Activated B cell treated with CpG ODN at 0.5 μM for 24 hours (primary cell): ENCODE measurements at places on chromosomes 2 and 18. TPM values are rescaled to one million over a fixed set of nuclear protein-coding genes. Genes with fewer than 3 reads are reported as not detected.

PRSS56 gene
- not detected in 2 replicates for total RNA-seq

- no peak for DNase-seq
- peak overlapping the region; percentile 98 for H3K27ac ChIP-seq
- peaks cover 34% of the 10 kb centered on the region for H3K36me3 ChIP-seq
- H3K4me3 ChIP-seq = peak overlapping the region; percentile 100
- peaks cover 41% of the 10 kb centered on the region for H3K4me1 ChIP-seq
- peaks cover 13% of the 10 kb centered on the region for H3K27me3 ChIP-seq
Observed at GRCh38 chr18:41955688-41956087, 654 bp downstream of the PIK3C3 start.

DNA sequence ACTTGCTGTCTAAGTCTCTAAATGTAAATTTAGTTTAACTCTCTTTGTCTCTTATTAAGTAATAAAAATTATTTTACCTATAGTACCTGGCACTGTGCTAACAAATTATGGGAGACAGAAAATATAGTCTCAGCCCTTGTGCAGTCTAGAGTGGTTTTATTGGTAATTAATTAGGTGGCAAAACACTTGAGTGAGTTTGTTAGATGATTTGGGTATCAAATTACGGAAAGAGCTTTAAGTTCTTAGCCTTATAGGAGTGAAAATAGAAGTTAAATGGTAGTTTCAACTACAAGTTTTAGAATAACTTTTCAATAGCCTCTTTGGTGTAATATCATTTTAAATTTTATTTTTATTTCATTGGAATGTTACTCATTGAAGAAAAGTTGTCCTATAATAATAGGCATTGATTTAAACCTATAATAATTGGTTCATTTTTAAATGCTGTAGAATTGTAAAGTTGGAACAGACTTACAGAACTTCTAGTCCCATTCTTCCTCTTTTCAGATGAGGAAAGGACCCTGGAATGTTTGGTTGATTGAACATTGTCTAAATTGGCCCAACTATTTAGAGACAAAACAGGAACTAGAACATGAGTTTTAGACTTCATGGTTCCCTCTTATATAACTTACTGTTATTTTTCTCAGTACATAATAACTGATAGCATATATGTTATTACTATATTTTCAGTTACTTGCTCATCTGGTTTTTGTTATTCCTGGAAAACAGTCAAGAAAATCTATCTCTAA, 10.2 kb upstream of the HTR2B start:
- no peaks in the 10 kb centered on the region for H3K27me3 ChIP-seq
- DNase-seq = no peak
- H3K36me3 ChIP-seq = peaks cover 17% of the 10 kb centered on the region
- H3K27ac ChIP-seq = peak overlapping the region; percentile 48
- no peak overlapping the region for H3K4me3 ChIP-seq
- peaks cover 24% of the 10 kb centered on the region for H3K4me1 ChIP-seq

- no peak for DNase-seq
- peaks cover 55% of the 10 kb centered on the region for H3K27me3 ChIP-seq
- H3K27ac ChIP-seq = no peak overlapping the region
- H3K4me3 ChIP-seq = no peak overlapping the region
- no peaks in the 10 kb centered on the region for H3K4me1 ChIP-seq
- no peaks in the 10 kb centered on the region for H3K36me3 ChIP-seq
Observed at GRCh38 chr18:36305375-36305774, 7.9 kb downstream of the FHOD3 start.

DNA sequence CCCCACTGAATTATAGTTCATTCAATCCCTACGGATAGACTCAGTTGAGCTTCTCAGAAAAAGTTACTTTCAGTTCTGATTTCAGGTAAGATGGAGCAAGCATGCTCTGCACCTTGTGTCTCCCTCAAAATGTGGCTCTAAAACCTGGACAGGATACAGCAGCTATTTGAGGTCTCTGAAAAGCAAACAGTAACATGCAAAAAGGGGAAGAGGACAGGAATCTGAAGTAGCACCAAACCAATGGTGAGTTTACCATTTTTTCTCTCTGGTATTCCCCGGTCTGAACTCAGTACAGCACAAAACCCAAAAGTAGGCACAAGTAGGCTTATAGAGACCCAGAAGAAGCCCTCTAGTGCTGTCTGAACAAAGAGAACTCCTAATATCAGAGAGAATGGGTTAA, 34.1 kb downstream of the LANCL1 start:
- H3K36me3 ChIP-seq = peaks cover 62% of the 10 kb centered on the region
- H3K4me3 ChIP-seq = no peak overlapping the region
- no peaks in the 10 kb centered on the region for H3K27me3 ChIP-seq
- no peak overlapping the region for H3K27ac ChIP-seq
- no peak for DNase-seq
- peaks cover 15% of the 10 kb centered on the region for H3K4me1 ChIP-seq

- H3K27me3 ChIP-seq = no peaks in the 10 kb centered on the region
- H3K36me3 ChIP-seq = peaks cover 48% of the 10 kb centered on the region
- no peak overlapping the region for H3K27ac ChIP-seq
- H3K4me3 ChIP-seq = no peak overlapping the region
Observed at GRCh38 chr18:42025974-42026625, 71.1 kb downstream of the PIK3C3 start.

DNA sequence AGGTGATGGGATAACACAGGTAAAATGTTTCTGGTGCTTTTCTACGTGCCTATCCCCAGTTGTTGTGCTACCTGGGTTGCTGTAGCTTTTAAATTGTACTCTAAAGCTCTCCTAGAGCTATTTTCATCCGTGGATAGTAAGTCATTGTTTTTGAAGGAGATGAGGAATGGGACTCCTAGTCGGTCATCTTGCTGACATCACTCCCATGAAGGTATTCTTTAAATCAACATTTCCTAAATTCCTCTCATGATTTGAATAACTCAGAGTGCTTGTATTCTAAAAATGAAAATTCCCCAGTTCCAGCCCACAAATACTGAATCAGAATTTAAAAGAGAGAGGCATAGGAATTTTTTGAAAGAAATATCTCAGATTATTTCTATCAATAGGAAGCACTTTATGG, 44.3 kb downstream of the CCDC148 start:
- no peak for DNase-seq
- H3K4me1 ChIP-seq = no peaks in the 10 kb centered on the region
- H3K27ac ChIP-seq = no peak overlapping the region
- no peak overlapping the region for H3K4me3 ChIP-seq

- no peak overlapping the region for H3K27ac ChIP-seq
- no peak overlapping the region for H3K4me3 ChIP-seq
- DNase-seq = no peak
- no peaks in the 10 kb centered on the region for H3K36me3 ChIP-seq
Observed at GRCh38 chr2:42067521-42067920, 19.7 kb downstream of the PKDCC start.

- no peak for DNase-seq
- no peak overlapping the region for H3K27ac ChIP-seq
- H3K36me3 ChIP-seq = peaks cover 10% of the 10 kb centered on the region
Observed at GRCh38 chr2:72442270-72442669, 294.6 kb upstream of the CYP26B1 start.

GRCh38 chr2:109528811-109529501, 84.8 kb downstream of the SEPTIN10 start:
- H3K27ac ChIP-seq = no peak overlapping the region
- no peak overlapping the region for H3K4me3 ChIP-seq
- H3K36me3 ChIP-seq = no peaks in the 10 kb centered on the region
- peaks cover 6% of the 10 kb centered on the region for H3K27me3 ChIP-seq

DNA sequence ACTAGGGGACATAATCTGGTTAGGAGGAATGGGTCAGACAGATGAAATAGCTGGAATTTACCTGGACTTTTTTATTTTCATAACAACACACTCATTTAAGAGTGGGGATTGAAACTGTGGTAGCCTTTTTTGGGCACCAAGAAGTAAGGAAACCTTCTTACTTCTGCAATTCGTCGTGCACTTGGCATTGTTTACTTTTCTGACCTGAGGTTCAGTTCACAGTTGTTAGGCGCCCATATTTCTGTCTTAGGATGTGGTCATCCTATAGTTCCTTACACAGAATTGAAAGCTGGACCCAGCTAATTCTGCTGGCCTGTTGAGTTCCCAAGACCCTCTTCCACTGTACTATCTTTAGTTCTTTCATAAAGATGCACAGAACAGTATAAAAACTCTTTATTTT, 72.9 kb downstream of the TMX3 start:
- no peaks in the 10 kb centered on the region for H3K36me3 ChIP-seq
- peaks cover 2% of the 10 kb centered on the region for H3K4me1 ChIP-seq
- peaks cover 5% of the 10 kb centered on the region for H3K27me3 ChIP-seq
- no peak overlapping the region for H3K4me3 ChIP-seq
- DNase-seq = no peak
- H3K27ac ChIP-seq = no peak overlapping the region

DNA sequence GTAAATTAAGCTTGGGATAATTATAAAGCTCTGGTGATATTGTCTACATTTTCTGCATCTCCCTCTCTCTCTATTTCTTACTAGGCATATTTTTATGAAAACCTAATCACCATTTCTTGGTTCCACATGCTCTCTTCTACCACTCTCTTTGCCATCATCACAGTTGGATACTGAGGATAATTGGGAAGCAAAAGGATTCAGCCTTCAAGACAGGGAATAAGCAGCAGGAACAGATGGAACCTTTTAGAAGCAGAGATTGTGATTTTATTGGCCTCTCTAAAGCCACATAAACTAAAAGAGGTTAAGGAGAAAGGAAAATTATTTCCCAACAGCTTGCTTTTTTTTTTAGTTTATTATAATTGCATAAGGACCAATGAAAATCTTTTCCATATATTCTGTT, 226.3 kb upstream of the SPHKAP start:
- no peaks in the 10 kb centered on the region for H3K36me3 ChIP-seq
- H3K27me3 ChIP-seq = no peaks in the 10 kb centered on the region
- DNase-seq = no peak
- H3K27ac ChIP-seq = no peak overlapping the region
- no peak overlapping the region for H3K4me3 ChIP-seq
- H3K4me1 ChIP-seq = no peaks in the 10 kb centered on the region
